Epithelial cell of proximal tubule (primary cell): ENCODE measurements at places on chromosomes 4 and X. TPM values are rescaled to one million over a fixed set of nuclear protein-coding genes. Genes with fewer than 3 reads are reported as not detected.

DNA sequence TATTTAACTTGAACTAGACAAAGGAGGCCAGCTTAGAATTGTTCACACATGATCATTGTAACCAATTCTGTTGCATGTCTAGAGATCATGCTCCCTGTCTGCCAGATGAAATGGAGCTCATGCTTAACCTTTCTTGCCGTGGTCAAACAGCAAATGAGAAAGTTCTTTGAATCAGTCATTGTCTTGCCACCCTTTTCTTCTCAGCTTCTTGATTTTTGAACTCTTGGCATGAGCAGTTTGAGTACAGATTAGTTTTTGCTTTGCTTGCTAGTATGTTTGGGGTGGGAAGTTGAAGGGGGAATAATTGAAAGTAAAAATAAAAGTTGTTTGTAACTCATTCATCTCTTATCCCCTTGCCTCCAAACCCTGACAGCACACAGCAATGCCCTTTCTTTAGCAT, 4.7 kb downstream of the MTM1 start:
- no peak for DNase-seq

DNA sequence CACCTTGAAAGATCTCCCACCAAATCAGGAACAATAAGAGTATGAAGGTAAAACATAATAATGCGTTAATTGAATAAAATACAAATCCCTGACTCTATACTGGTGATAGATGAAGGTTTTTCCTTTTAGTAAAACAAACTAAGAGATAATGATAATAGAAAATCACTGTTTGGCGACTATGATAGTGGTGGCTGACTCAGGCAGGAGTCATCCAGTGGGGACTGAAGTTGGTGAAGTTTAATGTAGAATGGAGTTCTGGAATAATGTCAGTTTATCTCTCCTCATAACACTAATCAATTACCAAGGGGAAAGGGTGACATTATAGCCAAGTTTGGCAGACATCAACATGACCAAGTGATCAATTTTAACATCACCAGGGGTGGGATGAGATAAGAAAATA, 21.3 kb downstream of the ABCG2 start:
- no peak for DNase-seq

DNA sequence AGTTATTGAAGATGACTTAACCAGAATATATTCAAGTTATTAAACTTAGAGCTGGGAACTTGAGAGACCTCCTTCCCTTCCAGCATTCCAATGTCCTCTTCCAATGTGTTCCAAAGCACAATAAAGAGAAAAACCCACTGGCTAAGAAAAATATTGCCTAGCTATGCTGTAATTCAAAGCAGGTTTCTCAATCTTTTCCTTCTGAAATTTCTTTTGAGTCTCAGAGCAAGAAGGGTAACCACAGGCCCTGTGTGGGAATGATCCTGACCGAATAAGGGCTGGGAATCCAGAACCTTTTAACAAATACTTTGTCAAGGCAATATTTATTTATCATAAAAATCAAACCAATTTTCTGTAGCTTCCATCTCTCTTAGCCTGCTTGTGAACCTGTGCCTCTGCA, 150.7 kb upstream of the SFRP2 start:
- DNase-seq, result no peak

GRCh38 chr4:76644831-76645485, 209.9 kb downstream of the SHROOM3 start:
- no peak for DNase-seq

DNA sequence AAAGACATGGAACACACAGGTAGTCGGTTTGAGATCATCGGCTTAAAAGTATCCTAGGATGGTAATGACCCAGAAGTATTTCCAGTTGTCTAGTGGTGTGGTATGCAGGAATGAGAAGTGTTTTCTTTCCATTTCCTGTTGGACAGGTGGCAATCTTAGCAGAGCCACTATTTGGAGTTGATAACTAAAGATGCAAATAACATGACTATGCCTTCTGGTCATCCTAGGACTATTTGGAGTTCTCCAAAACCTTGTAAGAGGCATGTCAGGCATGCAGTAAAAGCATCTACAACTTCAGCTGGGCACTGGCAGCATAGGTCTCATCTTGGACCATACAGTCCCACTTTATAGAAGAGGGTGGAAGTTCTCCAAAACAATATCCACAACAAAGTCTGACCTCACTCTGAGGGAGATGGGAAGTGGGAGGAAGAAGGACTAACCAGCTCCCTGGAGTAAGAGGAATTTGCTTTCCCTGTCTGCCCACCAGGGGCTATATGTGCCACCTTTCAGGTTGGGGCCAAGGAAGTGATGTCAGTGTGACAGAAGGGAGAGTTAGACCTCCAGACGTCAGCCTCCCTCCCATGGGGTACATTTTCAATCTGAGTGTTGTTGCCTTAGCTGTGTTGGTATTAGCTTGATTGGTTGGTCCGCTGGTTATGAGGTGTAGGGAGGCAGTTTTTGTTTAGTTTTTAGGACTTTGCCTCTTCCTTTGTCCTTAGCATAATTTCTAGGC, 101.2 kb upstream of the MYOZ2 start:
- DNase-seq, result no peak

- DNase-seq, result no peak
Observed at GRCh38 chr4:57154191-57154590, 44.0 kb upstream of the IGFBP7 start.

- no peak for DNase-seq
Observed at GRCh38 chr4:163603257-163603656, 108.8 kb downstream of the TMA16 start.

DNA sequence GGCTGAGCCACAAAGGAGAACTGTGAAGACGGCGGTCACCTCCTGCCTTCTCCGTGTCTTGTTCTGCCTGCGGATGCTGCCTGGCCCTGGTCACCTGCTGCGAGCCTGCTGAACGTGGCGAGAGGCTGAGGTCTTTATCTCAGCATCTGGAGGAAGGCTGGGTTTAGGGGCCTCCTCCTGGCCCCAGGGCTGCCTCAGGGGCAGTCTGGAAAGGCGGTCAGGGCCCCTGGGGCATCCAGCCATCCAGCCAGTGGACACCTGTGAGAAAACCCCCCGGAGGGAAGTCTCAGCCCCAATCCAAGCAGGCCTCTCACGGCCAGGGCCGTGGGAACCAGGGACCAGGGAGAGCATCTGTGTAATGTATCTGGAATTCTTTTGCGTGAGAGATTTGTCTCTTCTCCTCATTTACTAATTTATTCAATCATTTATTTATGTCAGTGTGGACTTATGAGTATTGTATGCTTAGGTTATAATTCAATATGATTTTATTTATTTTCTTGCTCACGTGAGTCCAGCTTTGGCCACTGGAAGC, 11.3 kb downstream of the PDE6B start:
- no peak for DNase-seq

- DNase-seq, result no peak
Observed at GRCh38 chrX:30327762-30328161, 18.6 kb upstream of the NR0B1 start.

- no peak for DNase-seq
Observed at GRCh38 chr4:1590244-1590643, 93.9 kb downstream of the FAM53A start.

DNA sequence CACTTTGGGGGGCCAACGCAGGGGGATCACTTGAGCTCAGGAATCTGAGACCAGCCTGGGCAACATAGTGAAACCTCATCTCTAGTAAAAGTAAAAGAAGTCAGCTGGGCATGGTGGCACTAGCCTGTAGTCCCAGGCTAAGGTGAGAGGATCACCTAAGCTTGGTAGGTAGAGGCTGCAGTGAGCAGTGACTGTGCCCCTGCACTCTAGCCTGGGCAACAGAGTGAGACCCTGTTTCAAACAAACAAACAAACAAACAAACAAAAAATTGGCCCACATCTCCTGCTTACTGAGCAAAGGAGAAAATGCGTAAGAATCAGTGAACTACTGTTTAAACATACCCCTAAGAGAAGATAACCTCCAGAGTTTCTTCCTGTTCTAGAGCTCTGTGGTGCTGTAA, 85.3 kb downstream of the FRYL start:
- DNase-seq, result no peak

DNA sequence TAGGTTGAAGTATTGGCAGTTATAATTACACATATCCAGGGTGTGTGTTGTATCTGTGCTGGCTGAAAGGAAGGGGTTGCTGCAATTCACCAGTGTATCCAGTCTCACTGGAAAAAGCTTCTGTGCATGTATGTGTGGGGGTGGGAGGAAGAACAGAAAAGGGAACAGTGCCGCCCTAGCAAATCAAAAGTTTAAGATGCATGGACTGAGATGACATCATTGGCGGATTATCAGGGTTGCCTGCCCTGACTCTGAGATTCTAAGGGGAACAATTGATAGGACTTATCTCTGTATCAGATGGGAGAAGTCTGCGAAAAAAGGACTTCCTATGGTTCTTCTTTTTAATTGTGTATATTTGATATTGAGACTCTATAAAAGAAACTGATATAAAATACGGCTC, 3.5 kb downstream of the SLC25A43 start:
- no peak for DNase-seq

DNA sequence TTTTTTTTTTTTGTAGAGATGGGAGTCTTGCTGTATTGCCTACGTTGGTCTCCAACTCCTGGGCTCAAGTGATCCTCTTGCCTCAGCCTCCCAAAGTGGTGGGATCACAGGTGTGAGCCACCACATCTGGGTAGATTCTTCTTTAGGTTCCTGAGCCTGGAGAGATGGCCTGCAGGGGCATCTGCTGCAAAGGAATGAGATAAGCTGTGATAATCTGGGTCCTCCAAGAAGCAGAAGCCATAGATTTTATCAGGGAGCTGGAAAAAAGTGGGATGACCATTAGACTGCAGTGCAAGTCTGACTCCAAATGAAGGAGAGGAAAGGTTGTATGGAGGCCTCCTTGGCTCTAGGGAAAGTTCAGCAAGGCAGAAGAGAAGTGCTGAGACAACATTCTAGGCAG, 19.0 kb upstream of the ACSL1 start:
- DNase-seq, result no peak

DNA sequence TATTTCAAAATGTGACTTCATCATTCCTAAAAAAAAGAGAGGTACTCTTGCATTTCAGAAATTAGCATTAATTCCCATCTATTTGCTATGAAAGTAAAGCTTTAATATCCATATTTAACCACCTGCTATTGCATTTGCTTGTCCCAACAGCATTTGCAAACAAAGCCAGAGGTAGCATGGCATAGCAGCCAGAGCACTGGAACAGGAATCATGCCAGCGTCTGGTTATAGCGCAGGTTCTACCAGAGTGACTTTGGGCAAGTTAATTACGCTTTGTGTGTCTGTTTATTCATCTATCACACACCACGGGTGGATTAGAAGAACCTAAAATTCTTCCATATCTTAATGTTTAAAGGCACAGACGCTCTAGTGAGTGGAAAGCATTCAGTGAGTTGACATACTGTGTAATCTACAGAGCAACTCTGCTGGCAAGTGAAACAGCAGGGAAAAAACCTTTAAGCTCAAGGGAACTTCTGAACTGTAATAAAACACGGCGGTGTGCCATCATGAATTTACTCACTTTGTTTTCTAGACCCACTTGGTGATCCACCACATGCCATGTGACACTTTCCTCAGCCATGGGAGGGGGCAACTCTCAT, 76.6 kb upstream of the QRFPR start:
- DNase-seq, result no peak

- no peak for DNase-seq
Observed at GRCh38 chr4:46389301-46389775, 590 bp downstream of the GABRA2 start.

DNA sequence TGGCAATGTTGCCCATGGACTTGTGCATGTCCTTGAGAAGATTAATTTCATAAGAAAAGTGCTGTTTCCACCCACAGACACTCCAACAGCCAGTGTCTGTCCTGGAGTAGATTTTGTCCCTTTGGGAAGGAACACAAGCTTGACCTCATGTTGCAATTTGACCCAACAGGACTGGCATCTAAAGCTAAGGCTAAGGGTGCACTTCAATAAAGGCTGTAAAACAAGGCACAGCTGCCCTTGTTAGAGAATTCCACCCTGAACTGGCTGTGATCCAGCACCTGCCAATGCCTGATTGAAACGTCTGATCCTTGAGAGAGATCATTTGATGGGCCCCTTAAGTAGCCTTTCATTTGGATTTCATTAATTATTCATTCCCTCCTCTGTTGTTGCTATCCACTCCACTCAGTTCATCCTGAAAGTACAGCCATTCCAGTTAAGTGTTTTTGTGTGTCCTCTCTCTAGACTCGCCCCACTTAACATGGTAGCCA, 56.2 kb downstream of the CD99L2 start:
- no peak for DNase-seq

- DNase-seq, result no peak
Observed at GRCh38 chr4:89113415-89113814, 2.1 kb downstream of the TIGD2 start.

- DNase-seq, result peak; percentile 23
Observed at GRCh38 chr4:102076622-102077021, 268.7 kb downstream of the SLC39A8 start.

DNA sequence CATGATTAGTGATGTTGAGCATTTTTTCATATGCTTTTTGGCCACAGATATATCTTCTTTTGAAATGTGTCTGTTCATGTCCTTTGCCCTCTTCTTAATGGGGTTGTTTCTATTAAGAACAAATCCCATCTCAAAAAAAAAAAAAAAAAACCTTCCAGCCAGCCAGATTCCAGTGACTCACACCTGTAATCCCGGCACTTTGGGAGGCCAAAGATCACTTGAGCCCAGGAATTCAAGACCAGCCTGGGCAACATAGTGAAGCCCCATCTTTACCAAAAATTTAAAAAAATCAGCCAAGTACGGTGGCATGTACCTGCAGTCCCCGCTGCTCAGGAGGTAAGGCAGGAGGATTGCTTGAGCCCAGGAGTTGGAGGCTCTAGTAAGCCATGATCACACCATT, 5.1 kb downstream of the RAB33B start:
- no peak for DNase-seq

DNA sequence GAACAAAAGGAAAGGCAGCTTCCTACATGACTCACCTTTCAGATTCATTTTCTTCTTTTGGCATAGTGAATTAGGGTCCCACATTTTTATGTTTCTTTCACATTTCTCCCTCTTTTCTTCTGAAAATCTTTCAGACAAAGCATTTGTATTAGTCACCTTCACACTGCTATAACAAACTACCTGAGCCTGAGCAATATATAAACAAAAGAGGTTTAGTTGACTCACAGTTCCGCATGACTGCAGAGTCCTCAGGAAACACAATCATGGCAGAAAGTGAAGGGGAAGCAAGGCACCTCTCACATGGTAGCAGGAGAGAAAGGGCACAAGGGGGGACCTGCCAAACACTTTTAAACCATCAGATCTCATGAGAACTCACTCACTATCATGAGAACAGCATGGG, 36.9 kb downstream of the MAGEA9 start:
- DNase-seq, result no peak

Gene USP17L17
- not detected in 2 replicates for total RNA-seq

Gene PHOX2B
- not detected in 2 replicates for total RNA-seq

Gene FGB
- total RNA-seq, result 2.9 and 54.3 TPM in 2 replicates

Gene ZAR1
- 0.23 TPM in 1 of 2 replicates, not detected in the other for total RNA-seq

Gene FOXR2
- total RNA-seq, result not detected in 2 replicates

Gene CCKAR
- not detected in 2 replicates for total RNA-seq
